Heart left ventricle (tissue), 16 donors: ENCODE measurements at places on chromosomes 5 and 9. TPM values are rescaled to one million over a fixed set of nuclear protein-coding genes. Genes with fewer than 3 reads are reported as not detected.

PCDHAC1 gene
- 0.31 TPM for total RNA-seq

MARCHF11 gene
- 2.3 TPM for total RNA-seq

SLC35D2 gene
- total RNA-seq = 15.3 TPM

MRPS2 gene
- 39.9 TPM for total RNA-seq

DMRT3 gene
- not detected for total RNA-seq

OBP2A gene
- not detected for total RNA-seq

PDE6A gene
- total RNA-seq = not detected

SCGB3A2 gene
- total RNA-seq = not detected

SLC38A9 gene
- 10.1 TPM for total RNA-seq

PCDHA8 gene
- total RNA-seq = not detected

TRPM3 gene
- 0.09 TPM for total RNA-seq

ZNF354B gene
- 11.9 TPM for total RNA-seq

TAS2R1 gene
- total RNA-seq = not detected

SSNA1 gene
- total RNA-seq = 46.0 TPM

WWC1 gene
- total RNA-seq = 0.32 TPM

PCDHB14 gene
- 6.1 TPM for total RNA-seq

SLC34A3 gene
- total RNA-seq = not detected

TTC39B gene
- total RNA-seq = 1.2 TPM

GTF2H2C gene
- total RNA-seq = 9.1 TPM

FGF10 gene
- 0.15 TPM for total RNA-seq

HAVCR1 gene
- 0.56 TPM for total RNA-seq

CAPSL gene
- not detected for total RNA-seq

ORM2 gene
- total RNA-seq = not detected

CAMK2A gene
- 16.4 TPM for total RNA-seq

HTR4 gene
- 0.94 TPM for total RNA-seq
